ENCODE measurements at places on chromosomes 13 and 19. TPM values are rescaled to one million over a fixed set of nuclear protein-coding genes. Genes with fewer than 3 reads are reported as not detected.

- no peak overlapping the region for H3K4me3 ChIP-seq
- no peak for DNase-seq
- no peaks in the 10 kb centered on the region for H3K4me1 ChIP-seq
- H3K27me3 ChIP-seq: peaks cover 3% of the 10 kb centered on the region
- H3K27ac ChIP-seq: no peak overlapping the region
- H3K36me3 ChIP-seq: no peaks in the 10 kb centered on the region
Observed at GRCh38 chr19:33310606-33311325, 8.4 kb upstream of the CEBPA start.

GRCh38 chr13:101455863-101456262 lies 3.4 kb downstream of the ITGBL1 start:
- no peaks in the 10 kb centered on the region for H3K36me3 ChIP-seq
- H3K4me1 ChIP-seq: no peaks in the 10 kb centered on the region
- no peak overlapping the region for H3K4me3 ChIP-seq
- H3K27ac ChIP-seq: no peak overlapping the region
- no peak for DNase-seq

DNA sequence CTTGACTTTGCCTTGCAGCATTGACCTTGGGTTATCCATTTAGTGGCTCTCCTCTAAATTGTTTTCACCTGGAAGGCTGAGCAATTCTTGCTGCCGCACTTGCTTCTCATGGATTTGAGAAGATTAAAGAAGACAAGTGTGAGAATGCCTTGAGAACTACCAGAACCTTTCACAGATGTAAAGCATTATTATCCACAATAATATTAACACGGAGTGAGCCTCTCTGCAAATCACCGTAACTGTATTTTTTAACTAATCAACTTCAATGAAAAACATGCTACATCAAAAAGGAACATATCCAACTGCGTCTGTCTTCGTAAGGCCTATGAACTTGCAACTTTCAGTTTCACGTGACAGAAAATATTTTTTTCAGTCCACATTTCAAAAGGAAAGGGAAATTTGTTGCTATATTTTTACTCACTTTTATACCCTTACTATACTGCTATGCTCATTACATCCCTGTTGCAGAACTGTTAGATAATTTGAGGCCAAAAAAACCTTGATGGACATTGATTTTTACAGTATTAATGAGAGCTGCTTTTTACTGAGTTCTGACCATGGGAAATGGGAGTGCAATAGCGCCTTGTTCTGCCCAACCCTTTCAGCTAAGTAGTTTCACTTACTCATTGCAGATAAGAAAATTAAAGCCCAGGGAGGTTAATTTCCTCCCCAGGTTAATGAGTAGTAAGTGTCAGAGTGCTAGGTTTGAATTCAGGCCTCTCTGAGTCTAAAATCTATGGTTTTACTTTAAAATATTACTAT lies 93.8 kb upstream of the RAP2A start:
- H3K36me3 ChIP-seq: peaks cover 3% of the 10 kb centered on the region
- H3K27ac ChIP-seq: no peak overlapping the region
- no peak overlapping the region for H3K4me3 ChIP-seq

- peak within 1 kb of the TSS; percentile 87 for H3K27ac ChIP-seq
- peaks cover 22% of the 10 kb centered on the region for H3K4me1 ChIP-seq
- peaks cover 15% of the 10 kb centered on the region for H3K36me3 ChIP-seq
- DNase-seq: peak; percentile 87
- no peaks in the 10 kb centered on the region for H3K27me3 ChIP-seq
- H3K4me3 ChIP-seq: peak within 1 kb of the TSS; percentile 85
Observed at GRCh38 chr19:4831304-4831978, at the start of gene TICAM1. TICAM1 (minus strand) TSS chr19:4831712; CDS start chr19:4818377, 13,335 bp downstream.

DNA sequence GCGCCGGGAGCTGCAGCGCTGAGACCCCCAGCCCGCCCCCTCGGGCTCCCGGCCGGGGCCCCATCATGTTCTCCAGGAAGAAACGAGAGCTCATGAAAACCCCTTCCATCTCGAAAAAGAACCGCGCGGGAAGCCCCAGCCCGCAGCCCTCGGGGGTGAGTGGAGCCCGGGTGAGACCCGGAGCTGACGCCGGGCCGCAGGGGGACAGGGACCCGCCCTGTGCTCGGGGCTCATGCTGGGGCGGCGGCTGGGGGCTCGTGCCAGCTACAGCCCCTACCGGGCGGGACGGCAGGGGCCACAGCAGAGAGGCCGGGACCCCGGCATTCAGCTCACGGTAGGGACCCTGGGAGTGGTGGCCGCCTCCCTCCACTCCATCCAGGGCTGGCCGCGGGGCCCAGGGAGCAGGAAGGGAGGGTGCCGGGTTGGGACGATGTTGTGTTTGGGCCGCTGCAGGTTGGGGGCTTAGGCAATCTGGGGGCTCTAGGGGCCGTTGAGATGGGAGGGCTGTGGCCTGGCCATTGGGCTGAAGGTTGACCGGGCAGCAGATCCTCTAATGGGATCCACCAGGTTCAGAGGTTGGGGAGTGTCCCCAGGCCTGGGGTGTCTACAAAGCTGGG lies 482 bp downstream of the ARHGAP45 start:
- peak overlapping the region; percentile 85 for H3K27ac ChIP-seq
- DNase-seq: no peak
- H3K4me1 ChIP-seq: peaks cover 44% of the 10 kb centered on the region
- H3K36me3 ChIP-seq: peaks cover 28% of the 10 kb centered on the region

- no peak overlapping the region for H3K4me3 ChIP-seq
- no peaks in the 10 kb centered on the region for H3K27me3 ChIP-seq
- H3K4me1 ChIP-seq: peaks cover 45% of the 10 kb centered on the region
- H3K27ac ChIP-seq: no peak overlapping the region
Observed at GRCh38 chr19:3057275-3057714, 5.0 kb downstream of the TLE5 start.

- no peaks in the 10 kb centered on the region for H3K36me3 ChIP-seq
- DNase-seq: no peak
- H3K4me3 ChIP-seq: no peak overlapping the region
- H3K27ac ChIP-seq: no peak overlapping the region
- H3K27me3 ChIP-seq: no peaks in the 10 kb centered on the region
Observed at GRCh38 chr13:90362707-90363106, 984.8 kb upstream of the MIR17HG start.

DNA sequence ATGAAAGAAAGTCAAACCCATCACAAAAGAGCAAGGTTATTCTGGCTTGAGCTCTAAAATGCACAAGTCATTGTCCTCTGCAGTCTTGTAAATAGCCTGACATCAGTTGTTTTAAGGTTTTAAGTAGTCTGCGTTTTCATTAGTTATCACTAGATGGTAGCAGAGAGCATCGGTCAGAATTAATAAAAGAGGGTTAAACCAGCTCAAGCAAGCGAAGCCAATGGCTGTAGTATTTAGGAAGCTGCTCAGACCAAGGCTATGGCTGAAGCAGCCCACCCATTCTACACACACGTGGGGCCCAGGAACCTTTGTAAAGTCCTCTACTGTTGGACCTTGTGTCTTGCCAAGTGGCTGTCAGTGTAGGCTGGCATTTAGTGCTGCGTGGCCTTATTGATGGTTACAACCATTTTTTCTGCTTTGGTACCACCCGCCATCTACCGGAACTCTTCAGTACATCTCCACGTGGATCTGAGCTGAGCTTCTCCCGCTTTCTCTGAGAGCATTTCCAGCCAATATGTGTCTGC lies 13.3 kb upstream of the ZNF57 start:
- H3K36me3 ChIP-seq: no peaks in the 10 kb centered on the region
- peak overlapping the region; percentile 2 for H3K27ac ChIP-seq
- H3K4me3 ChIP-seq: no peak overlapping the region
- peaks cover 5% of the 10 kb centered on the region for H3K4me1 ChIP-seq
- DNase-seq: no peak

DNA sequence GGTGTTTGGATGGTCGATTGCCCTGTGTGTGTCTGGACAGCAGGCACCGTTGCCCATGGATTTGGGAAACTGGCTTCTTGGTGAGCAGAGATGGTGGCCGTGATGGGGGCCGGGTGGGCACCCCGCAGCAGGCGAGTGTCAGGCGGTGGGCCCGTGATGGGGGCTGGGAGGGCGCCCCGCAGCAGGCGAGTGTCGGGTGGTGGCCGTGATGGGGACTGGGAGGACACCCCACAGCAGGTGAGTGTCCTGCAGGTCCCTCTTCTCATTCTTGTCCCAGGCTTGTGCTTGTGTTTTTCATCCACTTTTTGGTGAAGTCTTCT lies 86.5 kb downstream of the KDM4B start:
- H3K36me3 ChIP-seq: peaks cover 3% of the 10 kb centered on the region
- H3K4me3 ChIP-seq: no peak overlapping the region
- DNase-seq: no peak
- no peak overlapping the region for H3K27ac ChIP-seq

- H3K4me3 ChIP-seq: no peak overlapping the region
- H3K27me3 ChIP-seq: no peaks in the 10 kb centered on the region
- H3K4me1 ChIP-seq: peaks cover 49% of the 10 kb centered on the region
- H3K27ac ChIP-seq: peak overlapping the region; percentile 60
Observed at GRCh38 chr13:114057166-114058050, 75.0 kb downstream of the RASA3 start.

DNA sequence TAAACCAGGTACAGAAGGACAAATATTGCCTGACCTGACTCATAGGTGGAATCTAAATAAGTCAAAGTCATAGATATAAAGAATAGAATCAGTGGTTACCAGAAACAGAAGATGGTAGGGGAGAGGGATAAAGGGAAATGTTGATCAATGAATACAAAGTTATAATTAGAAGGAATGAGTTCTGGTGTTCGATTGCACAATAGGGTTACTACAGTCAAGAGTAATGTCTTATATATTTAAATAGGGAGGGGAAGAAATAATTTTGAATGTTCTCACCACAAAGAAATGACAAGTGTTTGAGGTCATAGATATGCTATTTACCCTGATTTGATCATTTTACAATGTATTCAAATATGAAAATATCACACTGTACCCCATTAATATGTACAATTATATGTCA lies 1541.2 kb downstream of the SLITRK1 start:
- no peaks in the 10 kb centered on the region for H3K36me3 ChIP-seq
- H3K4me1 ChIP-seq: no peaks in the 10 kb centered on the region
- no peak overlapping the region for H3K27ac ChIP-seq
- no peak for DNase-seq

Gene FGF22
- total RNA-seq: not detected
